ENCODE measurements at places on chromosomes 7 and 10.

GRCh38 chr10:7563770-7564169 is 103.0 kb downstream of the ITIH5 start:
- DNase-seq: no peak

- DNase-seq: no peak
These were observed 11.5 kb downstream of the IKZF1 start for GRCh38 chr7:50315739-50316671.

DNA sequence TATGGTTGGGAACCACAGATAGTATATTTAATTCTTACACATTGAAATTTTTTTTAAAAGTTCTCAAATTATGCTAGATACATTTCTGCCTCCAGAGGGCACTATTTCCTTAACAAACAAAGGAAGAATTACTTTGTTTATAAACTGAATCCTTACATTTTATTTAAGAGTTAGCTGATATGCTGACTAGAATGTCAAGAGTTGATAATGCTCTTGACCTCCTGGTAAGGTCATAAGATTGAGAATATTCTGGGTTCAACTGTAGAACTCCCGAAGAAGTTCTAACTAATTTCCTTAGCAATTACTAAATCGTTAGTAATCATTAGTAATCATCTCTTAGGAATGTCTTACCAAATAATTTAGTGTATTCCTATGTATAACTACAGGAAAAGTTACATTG is 95.3 kb upstream of the CYP26C1 start:
- DNase-seq: peak; percentile 70

DNA sequence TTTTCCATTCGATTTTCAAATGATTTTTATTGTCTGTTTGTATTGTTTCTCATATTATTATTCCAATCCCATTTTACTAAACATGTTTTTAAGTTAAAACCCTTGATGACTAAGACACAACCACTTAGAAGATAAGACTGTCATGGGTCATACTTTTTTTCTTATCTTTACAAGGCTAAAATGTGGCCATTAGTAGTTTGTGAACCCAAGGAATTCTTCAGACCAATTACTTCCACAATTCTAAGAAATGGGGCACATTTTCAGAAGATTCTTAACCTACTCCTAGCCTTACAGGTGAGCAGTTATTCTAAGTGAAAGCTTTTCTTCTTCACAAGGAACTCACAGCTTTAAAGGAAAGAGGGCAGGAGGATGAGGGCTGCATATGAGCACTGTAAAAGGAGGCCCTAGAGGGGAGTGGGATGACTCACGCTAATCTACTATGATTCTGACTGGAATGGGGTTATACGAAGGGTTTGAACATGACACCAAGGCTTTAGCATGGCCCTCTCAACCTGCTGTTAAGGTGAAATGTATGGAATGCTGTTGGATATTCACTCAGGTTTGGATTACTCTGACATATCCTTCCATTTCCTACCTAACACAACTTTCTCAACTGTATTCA is 81.0 kb downstream of the SORCS1 start:
- no peak for DNase-seq

- no peak for DNase-seq
These were observed 25.5 kb upstream of the BAG3 start for GRCh38 chr10:119625570-119626280.

- no peak for DNase-seq
These were observed 1340.4 kb downstream of the XPNPEP1 start for GRCh38 chr10:108582888-108583287.

DNA sequence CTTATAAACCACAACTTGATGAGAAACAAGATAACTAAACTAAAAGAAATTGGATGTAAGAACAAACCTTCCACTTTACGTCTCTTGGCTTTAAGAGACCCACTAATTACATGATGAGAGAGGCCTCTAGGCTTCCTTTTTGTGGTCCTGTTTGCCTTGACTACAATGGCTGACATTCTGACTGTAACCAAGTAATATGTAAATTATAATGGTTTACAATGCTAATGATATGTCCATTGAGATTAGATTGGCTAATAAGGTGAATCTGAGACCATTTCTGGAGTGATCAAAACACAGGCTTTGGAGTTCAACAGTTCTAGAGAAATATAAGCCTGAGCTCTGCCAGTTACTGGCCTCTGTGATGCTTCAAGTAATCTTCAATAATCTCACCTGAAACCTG is 39.4 kb upstream of the AGMO start:
- DNase-seq: no peak

- no peak for DNase-seq
These were observed 30.7 kb upstream of the STOX1 start for GRCh38 chr10:68796605-68797004.

- DNase-seq: peak; percentile 77
These were observed 127.4 kb downstream of the ELAPOR2 start for GRCh38 chr7:86932038-86932512.

DNA sequence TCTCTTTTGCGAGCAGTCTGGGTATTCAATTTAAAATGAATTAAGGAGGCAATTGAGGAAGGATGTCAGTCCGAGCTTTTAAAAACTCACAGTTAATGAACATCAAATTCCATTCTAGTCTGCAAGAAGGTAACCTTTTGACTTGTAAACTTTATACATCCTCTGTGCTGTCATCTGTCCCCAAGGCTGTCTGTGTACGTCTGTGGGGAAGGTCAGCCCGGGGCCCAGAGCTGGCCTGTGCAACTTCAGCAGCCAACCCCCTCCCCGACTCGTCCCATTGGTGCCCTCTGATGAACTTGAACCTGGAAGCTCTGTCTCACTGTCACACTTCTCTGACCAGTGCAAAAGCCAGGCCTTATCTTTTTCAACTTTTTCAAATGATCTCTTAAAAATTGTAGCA is 80.3 kb downstream of the CCDC3 start:
- no peak for DNase-seq

DNA sequence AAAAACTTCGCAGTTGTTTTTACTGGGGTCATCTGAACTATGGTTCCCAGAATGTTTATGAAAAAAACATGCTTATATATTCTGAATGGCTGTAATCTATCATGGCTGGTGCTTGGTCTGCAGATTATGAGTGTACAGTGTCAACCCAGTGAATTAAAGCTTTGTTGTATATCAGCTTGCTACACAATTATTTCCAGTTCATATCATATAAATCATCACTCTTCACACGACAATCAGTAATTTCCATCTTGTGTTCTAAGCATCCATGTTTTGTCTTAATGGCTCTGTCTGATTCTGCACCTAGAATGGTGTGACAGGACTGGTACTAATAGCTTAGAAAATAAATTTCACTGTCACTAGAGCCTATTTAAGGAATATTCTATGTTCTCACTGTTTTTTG is 83.6 kb downstream of the CABCOCO1 start:
- DNase-seq: no peak

Data from endothelial cell of umbilical vein (primary cell).